ENCODE measurements at places on chromosomes 7 and 10.

DNA sequence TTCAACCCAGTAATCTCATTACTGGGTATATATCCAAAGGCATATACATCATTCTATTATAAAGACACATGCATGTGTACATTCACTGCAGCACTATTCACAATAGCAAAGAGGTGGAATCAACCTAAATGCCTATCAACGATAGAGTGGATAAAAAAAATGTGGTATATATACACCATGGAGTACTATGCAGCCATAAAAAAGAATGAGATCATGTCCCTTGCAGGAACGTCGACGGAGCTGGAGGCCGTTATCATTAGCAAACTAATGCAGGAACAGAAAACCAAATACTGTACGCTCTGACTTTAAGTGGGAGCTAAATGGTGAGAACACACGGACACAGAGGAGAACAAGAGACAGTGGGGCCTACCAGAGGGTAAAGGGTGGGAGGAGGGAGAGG lies 105.5 kb downstream of the SLC25A13 start:
- no peak for DNase-seq

DNA sequence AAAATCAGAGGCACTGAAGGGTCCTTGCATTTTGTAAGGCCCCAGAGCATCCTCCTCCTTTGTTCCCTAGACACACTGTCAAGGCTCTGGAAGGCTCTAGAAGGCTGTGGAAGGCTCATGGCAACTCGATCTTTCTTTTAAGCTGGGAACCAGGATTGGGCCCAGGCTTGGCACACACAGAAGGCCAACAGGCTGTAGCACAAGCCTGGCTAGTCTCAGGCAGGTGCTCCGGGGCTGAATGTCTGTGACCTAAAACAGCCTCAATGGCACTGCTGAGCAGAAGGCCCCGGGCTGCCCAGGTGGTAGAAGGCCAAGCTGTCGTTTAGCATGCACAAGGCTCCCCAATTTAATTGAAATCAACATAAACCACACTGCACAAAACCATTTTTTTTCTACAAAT lies 55.7 kb downstream of the PRKAG2 start:
- DNase-seq, result no peak

- no peak for DNase-seq
These were observed 150.2 kb downstream of the VPS50 start for GRCh38 chr7:93382362-93382761.

DNA sequence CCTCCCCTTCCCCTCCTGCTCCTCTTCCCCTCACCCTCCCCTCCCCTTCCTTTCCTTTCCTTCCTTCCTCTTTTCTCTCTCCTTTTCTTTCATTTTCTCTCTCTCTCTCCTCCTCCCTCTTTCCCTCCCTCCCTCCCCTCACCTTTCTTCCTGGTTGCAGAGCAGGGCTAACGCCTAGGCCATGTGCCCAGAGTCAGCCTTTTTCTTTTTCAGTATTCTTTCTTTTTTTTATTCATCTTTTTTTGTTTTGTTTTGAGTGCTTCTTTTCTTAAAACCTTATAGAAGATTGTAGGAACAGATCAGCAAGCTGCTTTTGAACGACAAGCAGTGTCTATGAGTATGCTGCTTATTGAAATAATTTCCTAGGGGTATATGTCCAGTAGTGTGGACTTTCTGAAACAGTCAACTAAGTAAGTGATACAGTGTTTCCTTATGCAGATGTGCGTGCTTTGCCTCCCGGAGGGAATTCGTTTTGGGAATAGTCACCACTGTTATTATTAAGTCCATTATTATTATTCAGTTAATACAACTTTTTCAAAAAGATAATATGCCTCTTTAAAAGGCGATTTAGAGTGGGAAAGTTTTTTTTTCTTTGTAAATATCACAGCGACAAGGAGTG lies 219.2 kb downstream of the CAMK1D start:
- DNase-seq, result no peak

DNA sequence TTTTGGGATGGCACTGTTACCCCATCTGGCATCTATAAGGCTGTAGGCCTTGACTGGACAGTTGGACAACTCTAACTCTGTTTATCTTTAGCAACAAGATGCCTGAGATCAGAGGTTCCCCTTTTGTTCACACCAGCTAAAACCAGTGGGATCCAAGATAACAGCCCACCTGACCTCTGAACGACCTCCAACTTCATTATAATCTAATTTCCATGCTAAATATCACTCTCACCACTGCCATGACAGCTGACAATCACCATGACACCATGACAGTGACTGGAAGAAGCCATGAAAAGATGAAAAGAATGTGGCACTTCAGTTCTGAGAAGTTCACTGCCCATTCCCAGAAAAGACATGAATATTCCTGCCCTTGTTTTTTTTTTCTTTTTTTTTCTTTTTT lies 281.4 kb upstream of the TAC1 start:
- no peak for DNase-seq

- DNase-seq, result no peak
These were observed 49.5 kb downstream of the GATA3 start for GRCh38 chr10:8104005-8104404.

GRCh38 chr10:83915801-83916200 lies 223.5 kb upstream of the GHITM start:
- no peak for DNase-seq

DNA sequence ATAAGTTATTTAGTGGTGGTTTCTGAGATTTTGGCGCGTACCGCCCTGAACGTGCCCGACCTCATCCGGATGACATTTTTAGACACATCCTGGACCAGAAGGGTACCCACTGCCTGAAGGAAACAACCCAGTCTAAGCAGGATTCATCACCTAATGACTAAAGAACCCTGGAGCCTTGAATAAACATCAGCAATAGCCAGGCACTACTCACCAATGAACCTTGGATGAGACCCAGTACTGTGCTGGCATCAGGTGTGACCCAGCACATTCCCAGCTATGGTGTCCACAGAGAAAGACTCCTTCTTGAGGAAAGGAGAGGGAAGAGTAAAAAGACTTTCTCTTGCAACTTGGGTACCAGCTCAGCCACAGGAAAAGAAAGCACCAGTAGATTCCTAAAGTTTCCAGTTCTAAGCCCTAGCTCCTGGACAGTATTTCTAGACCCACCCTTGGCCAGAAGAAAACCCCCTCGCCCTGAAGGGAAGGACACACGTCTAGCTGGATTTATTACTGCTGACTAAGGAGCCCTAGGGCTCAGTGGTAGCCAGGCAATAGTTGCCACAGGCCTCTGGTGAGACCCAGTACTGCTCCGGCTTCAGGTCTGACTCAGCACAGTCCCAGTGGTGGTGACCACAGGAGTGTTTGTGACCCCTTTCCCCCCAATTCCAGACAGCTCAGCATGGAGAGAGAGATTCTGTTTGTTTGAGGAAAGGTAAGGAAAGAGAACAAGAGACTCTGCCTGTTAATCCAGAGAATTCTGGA lies 32.5 kb downstream of the ZNF277 start:
- DNase-seq, result no peak

- DNase-seq, result no peak
These were observed 6.7 kb upstream of the SMNDC1 start for GRCh38 chr10:110311357-110311949.

DNA sequence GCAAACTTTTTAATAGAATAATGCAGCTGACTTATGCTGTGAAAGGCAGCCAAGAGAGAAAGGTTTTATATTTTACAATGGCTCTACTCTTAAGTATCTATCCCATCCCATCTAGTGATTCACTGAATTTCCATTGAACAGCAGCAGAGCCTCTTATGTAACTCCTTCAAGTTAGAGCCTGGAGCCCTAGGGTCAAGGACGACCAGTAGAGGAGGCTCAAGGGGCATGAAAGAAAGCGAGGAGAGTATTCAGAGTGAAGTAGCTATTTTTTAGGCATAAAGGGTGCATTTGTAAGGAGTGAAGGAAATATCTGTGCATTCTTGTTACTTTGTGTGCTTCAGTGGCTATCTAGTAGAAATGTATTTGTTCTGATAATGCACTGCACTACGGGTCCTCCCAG lies 180.2 kb upstream of the TPK1 start:
- no peak for DNase-seq

GRCh38 chr10:133476641-133476990 lies 22.9 kb downstream of the SCART1 start:
- DNase-seq, result no peak

- DNase-seq, result no peak
These were observed 200.2 kb upstream of the SEMA3E start for GRCh38 chr7:83849131-83849530.

DNA sequence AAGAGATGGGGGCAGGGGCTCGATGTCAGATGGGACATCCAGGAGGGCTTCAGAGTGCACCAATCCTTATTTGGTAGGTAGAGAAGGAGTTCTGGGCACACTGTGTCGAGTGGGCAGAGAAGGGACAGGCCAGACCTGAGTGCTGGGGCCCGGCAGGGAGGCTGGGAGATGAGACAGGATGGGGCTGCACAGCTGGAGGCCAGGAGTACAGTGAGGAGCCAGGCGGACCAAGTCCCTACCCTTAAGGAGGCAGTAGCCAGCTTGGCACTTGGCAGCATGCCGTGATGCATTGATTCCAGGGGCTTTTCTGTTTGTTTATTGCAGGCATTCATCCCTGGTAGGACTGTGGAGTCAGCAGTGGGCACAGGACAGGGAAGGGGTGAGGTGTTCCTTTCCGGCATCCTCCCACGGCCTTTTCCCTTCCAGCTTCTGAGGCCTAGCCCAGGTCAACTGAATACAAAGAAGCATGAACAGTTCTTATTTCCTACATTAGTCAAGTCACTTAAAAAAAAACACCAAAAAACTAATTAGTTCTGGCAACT lies 168.8 kb upstream of the CDCA7L start:
- no peak for DNase-seq

- DNase-seq, result no peak
These were observed 9.0 kb downstream of the GUSB start for GRCh38 chr7:65972976-65973375.
